Endodermal cell (in vitro differentiated cells): ENCODE measurements at places on chromosomes 13 and 19. TPM values are rescaled to one million over a fixed set of nuclear protein-coding genes. Genes with fewer than 3 reads are reported as not detected.

DNA sequence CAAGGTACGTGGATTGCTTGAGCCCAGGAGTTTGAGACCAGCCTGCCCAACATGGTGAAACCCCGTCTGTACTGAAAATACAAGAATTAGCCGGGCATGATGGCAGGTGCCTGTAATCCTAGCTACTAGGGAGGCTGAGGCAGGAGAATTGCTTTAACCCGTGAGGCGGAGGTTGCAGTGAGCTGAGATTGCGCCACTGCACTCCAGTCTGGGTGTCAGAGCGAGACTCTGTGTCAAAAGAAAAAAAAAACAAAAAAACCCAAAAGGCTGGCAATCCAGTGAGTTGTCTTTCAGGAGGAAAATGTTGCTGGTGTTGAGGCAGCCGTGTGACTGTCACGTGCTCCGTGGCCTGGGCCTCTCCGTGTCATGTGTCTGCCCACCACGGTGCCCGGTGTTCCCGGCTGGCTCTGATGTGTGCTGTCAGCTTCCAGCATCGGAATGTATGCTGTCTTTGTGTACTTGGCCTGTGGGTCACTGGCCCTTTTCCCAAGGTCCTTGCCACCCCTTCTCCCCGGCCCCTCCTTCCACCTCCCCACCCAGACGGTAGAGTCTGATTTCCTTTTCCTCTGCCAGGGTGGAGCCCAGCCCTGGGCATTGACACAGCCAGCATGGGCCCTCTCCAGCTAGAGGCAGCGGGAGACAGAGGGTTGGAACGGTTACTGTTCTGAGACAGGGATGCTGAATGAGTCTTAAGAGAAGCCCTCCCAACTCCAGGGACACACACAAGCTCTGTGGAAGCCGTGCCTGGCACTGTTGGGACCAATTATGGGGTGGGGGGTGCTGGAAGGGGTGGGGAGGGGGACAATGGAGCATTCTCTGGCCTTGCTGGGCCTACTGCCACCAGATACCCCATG lies 7.2 kb upstream of the TUBB4A start:
- no peak for DNase-seq

Gene SYNE4
- total RNA-seq = 19.3 to 27.0 TPM (median 23.8 TPM) in 3 replicates

DNA sequence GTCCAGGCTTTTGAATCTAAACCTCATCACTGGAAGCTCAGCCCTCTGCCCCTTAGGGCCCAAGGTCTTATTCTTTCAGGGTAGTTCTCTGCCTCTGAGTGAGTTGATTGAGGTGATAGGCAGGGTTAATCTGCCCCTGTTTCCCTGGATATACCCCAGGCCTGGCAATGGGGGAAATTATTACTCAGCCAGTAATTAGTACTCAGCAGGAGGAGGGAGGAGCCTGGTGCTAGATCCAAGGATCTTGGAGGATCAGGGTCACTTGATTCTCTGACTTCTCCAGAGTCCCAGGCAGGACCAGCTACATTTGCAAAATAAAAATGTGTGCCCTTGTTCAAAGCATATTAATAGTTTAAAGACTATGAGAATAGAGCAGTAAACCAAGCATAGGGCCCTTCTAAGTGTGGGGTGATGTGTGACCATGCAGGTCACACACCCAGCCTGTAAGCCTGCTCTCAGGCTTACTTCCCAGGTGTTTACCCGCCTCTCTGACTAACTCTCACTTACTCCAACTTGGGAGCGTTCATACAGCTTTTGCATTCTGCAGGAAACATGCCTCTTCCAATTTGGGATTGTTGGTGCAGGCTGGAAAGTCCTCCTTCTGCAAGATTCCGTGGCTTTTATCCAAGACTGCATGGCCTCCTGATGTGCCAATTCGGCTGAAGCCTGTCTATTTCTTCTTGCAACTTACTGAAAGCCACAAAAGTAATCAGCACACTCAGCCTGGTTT lies 7.9 kb upstream of the STK24 start:
- DNase-seq = no peak

DNA sequence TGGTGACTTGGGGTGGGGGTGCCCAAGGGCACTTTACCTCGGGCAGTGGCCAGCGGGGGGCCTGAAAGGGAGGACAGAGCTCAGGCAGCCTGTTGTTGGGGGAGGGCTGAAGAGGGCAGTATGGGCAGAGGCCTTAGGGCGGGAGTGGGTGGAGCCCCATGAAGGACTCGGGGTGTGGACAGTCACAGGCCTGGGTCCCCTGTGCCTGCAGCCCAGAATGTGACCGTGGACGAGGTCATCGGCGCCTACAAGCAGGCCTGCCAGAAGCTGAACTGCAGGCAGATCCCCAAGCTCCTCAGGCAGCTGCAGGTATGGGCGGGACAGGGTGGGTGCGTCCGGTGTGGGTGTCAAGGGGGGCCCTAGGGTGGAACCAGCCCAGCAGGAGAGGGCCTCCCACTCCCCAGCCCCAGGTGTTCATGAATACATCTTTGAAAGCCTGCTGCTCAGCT lies 22.5 kb downstream of the NKPD1 start:
- DNase-seq = no peak

- DNase-seq = peak; percentile 47
Measured at GRCh38 chr19:19626516-19627472, 1.2 kb downstream of the LPAR2 start.

DNA sequence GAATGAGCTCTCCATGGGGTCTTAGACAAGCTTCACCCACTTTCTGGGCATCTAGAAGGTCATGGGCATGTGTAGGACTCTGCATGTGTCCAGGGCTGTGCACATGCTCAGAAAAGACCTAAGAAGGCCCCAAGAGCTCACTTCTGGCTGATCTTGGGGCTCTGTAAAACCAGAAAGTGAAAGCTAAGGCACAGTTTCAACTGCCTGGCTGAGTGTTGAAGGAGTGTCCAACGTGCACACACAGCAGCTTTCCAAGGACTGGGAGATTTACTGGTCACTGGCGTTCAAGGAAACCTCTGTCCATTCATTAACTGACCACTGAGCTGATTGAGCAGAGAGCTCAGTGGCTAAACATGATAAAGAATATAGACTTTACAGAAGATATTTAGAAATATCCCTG lies 137.9 kb downstream of the KATNAL1 start:
- DNase-seq = no peak

DNA sequence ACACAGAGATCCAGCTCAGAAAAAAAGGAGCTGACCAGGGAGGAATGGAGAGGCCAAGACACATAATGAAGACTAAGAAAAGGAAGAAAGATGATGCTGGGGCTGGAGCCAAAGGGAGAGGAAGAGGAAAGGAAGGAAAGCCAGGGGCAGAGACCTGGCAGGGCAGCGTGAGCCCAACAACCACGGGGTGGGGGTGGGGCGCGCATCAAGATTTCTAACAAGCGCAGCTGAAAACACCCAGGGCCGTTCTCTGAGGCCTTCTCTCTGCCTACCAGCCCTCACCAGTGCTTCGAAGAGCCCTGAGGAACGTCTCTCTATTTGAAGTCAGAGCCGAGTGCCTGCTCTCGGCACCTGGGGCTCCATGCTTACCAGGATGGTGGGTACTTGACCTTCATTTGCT lies 23.6 kb upstream of the POU2F2 start:
- no peak for DNase-seq

Gene IGSF23
- total RNA-seq = not detected in 3 replicates

GRCh38 chr19:2188708-2189385 lies 25.1 kb downstream of the DOT1L start:
- DNase-seq = no peak

GRCh38 chr19:1438933-1439354 lies 748 bp downstream of the RPS15 start:
- no peak for DNase-seq

GRCh38 chr19:46016426-46017094 lies 6.3 kb downstream of the PGLYRP1 start:
- peak; percentile 96 for DNase-seq

- DNase-seq = no peak
Measured at GRCh38 chr13:72113076-72113475, 246.1 kb upstream of the DACH1 start.

GRCh38 chr19:7348587-7349230 lies at the start of gene ARHGEF18:
Gene ARHGEF18 (plus strand): TSS chr19:7348937. CDS start chr19:7362891, 13,954 bp downstream.
- no peak for DNase-seq

DNA sequence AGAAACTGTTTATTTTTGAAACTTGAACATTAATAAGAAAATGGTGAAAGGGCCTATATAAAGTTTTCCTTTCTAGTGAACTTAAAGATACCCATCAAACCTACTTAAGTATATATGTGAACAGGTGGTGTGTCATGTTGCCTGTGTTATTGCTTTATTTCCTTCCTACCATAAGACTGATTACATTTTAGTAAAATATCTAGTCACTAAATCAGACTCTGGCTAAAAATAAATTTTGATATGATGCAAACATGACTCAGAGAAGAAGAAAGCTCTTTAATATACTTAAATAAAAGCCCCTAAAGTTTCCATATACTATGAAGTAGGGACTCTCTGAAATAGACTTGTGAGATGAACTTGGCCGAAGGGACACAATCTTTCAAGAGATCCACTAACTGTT lies 35.1 kb upstream of the FBXL3 start:
- no peak for DNase-seq

Gene YJEFN3
- 4.7 to 10.8 TPM (median 7.3 TPM) in 3 replicates for total RNA-seq

DNA sequence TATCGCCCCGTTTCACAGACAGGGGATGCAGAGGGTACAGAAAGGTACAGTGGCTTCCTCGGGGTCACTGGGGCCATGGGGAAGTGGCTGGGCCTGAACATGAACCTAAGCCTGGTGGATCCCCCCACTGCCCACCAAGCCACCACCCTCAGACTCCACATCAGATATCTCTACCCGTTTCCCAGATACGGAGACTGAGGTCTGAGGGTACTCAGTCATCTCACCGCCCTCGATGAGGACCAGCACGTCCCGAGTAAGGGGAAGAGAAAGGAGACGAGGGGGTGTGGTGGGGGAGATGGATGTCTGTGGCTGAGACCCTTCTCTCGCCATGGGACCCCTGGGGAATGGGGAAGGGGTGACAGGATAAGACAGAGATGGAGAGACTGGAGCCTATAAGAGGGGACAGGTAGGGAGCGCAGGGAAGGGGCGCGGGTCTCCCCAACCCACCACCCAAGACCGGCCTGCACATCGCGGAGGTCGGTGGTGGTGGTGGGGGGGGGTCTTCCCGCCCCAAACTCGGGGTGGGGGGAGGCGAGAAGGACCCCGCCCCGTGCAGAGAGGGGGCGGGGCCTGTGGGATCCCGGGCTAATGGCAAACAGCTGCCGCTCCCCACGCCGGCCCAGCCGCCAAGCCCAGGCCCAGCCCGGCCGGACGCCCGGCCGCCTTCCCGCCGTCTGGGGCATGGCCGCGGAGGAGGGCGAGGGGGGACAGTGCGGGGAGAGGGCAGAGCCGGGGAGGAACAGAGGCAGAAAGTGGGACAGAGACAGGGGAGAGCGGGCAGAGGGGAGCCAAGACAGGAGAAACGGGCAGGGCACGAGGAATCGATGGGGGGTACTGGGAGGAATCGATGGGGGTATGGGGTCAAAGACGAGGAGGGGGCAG lies 698 bp downstream of the KANK2 start:
- DNase-seq = peak; percentile 79
